ENCODE measurements at places on chromosomes 11 and 22. TPM values are rescaled to one million over a fixed set of nuclear protein-coding genes. Genes with fewer than 3 reads are reported as not detected.
A peak's percentile ranks its signal among the peaks of the same experiment; 100 is the strongest.

DNA sequence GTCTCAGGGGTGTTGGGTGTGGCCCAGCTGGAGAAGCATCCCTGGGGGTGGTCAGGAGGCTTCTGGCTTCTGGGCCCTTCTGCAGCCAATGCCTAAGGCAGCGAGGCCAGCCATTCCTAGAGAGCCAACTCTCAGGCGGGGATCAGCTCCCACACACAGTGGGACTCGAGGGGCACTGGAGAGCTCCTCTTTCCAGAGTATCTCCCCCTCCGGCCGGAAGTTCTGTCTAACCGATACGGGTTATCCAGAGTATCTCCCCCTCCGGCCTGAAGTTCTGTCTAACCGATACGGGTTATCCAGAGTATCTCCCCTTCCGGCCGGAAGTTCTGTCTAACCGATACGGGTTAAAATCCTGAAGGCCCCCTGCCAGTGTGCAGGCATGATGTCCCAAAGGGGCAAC, 71.2 kb upstream of the B3GAT1 start:
- no peak overlapping the region for H3K4me3 ChIP-seq
- no peak overlapping the region for H3K27ac ChIP-seq
- H3K36me3 ChIP-seq: no peaks in the 10 kb centered on the region
- H3K27me3 ChIP-seq: no peaks in the 10 kb centered on the region

Gene FIBIN
- 151 TPM for total RNA-seq

Gene OR51B5
- total RNA-seq: not detected

Gene C22orf31
- not detected for total RNA-seq

Gene TMEM45B
- not detected for total RNA-seq

DNA sequence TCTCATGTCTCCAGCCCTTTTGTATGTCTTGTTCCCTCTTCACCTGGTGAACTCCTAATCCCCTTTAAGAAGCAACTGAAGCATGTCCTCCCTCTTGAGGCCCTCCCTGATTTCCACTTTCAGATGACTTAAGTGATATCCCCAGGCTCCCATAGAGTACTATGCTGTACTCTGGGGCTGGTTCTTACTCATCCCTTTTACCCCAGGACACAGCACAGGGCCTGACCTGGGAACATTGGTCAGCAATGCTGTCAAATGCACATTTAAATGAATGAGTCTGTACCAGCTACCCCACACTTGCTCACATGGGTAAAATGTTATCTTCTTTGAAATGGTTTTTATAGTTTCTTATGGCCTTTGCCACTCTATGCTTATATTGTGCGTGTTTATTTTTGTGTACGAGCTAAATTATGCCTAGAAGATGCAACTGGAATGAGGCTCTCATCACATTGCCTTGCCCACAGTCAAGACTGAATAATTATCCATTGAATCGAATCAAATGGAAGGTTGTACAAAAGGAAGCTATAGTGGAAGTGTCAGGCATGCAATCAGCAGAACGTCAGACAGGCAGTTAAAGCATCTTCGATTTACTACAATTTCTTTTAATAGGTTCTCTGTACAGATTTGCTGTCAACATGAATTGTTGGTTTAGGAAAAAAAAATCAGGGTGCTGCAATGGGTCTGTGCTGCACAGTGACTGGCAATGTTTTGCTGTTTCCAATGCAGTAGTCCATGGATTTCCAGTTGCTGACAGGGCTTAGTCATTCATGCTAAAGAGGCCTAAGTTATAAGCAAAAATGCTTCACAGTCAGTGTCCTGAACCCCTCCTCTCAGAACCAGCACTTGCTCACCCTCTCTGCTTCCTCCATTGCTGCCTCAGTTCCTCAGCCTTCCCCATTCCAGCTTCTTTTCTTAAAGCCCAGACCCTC, 79.5 kb downstream of the PARVA start:
- no peaks in the 10 kb centered on the region for H3K36me3 ChIP-seq
- DNase-seq: no peak
- H3K4me3 ChIP-seq: no peak overlapping the region
- no peaks in the 10 kb centered on the region for H3K27me3 ChIP-seq

DNA sequence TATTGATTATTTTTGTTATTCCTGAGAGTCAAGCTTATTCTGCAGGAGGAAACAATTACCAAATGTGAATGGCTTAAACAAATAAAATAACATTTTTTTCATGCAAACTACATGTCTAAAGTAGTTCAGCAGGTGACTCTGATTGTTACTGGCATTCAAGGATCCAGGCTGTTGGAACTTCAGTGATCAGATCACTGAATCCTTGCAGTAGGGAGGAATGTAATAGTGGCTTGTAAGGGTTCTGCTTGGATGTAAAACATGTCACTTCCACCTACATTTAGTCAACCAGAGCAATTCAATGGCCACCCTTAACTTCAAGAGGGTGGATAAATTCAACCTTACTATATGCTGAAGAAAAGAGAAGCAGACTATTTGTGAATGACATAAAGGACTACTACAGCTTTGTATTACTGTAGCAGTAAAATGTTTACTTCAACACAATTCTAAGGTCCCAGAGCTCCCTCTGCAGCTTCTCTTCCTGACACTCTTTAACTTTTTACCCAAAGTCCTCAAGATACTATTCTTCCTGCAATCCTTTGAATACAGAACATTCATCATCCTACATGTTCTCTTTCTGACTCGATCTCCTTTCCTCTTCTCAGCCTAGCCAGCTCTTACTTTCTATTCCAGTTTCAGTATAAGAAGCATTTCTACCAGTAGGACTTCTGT, 284.0 kb downstream of the LRRC4C start:
- DNase-seq: no peak
- no peak overlapping the region for H3K4me3 ChIP-seq
- no peaks in the 10 kb centered on the region for H3K27me3 ChIP-seq
- H3K27ac ChIP-seq: no peak overlapping the region

- peak overlapping the region; percentile 80 for H3K27ac ChIP-seq
- H3K4me3 ChIP-seq: peak overlapping the region; percentile 95
- H3K36me3 ChIP-seq: peaks cover 6% of the 10 kb centered on the region
- peaks cover 31% of the 10 kb centered on the region for H3K4me1 ChIP-seq
- H3K27me3 ChIP-seq: no peaks in the 10 kb centered on the region
Measured at GRCh38 chr11:57513911-57514537, 1.5 kb downstream of the SLC43A1 start.

Gene LIF
- total RNA-seq: 4.8 TPM

DNA sequence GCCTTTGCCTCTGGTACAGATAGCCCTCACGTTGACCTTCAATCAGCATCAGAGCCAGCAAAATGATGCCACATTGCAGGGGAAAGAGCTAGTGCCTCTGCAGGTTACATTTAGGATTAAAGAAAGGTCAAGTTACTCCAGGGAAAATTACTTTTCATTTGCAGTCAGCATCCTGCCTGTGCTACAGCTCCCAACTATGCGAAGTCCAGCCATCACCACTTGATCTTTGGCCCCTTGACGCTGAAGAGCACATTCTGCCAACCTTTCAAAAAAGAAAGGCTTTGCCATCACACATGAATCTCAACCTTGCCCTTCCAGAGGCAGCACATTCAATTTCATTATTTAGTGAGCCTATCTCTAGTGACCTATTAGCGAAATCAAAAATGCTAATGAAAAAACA, 11.3 kb downstream of the FJX1 start:
- no peak overlapping the region for H3K27ac ChIP-seq
- H3K4me1 ChIP-seq: no peaks in the 10 kb centered on the region
- H3K27me3 ChIP-seq: peaks cover 26% of the 10 kb centered on the region
- H3K4me3 ChIP-seq: no peak overlapping the region
- no peak for DNase-seq

DNA sequence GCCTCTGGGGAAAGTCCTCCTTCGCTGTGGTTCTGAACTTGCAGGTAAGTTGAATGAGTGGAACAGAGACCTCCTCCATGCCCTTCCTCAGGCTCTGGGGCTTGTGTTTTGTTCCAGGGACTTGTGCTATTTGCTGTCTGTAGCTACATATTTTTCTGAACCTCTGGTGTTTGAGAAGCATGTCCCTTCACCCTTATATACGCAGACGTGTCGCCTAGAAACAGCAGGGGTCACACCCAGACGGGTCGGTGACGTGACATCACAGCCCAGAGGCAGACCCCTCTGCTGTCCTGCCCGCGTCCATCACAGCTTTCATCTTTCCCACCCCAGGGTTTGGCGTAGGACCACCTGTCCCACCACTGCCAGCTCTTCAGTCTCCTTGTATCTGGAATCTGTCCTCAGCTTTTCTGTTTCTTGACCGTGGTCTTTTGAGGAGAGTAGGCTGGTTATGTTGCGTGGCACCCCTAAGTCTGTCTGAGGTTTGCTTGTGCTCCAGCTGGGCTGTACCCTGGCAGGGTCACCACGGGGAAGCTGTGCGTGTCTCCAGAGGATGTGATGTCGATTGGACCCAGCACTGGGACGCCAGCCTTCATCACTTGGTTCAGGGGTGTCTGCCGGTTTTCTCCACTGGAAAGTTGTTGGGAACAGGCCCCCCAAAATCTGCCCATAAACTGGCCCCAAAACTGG, 13.4 kb upstream of the MUC5B start:
- H3K36me3 ChIP-seq: no peaks in the 10 kb centered on the region
- H3K4me1 ChIP-seq: no peaks in the 10 kb centered on the region

DNA sequence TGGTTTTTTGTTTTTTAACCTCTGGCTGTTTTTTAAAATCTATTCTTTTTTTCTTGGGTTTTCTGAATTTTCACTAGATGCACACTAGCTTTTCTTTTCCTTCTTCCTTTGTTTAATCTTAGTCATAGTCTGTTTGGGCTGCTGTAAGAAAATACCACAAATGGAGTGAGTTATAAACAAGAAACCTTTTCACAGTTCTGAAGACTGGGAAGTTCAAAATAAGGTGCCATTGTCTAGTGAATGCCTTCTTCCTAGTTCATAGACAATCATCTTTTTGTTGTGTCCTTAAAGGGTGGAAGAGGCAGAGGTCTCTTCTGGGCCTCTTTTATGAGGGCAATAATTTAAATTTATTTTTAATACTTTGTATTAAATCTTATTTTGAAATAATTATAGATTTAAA, 532.9 kb upstream of the ANO5 start:
- DNase-seq: no peak
- H3K4me1 ChIP-seq: no peaks in the 10 kb centered on the region
- no peak overlapping the region for H3K27ac ChIP-seq
- H3K27me3 ChIP-seq: no peaks in the 10 kb centered on the region

- no peak for DNase-seq
- H3K27me3 ChIP-seq: no peaks in the 10 kb centered on the region
- no peaks in the 10 kb centered on the region for H3K36me3 ChIP-seq
- H3K27ac ChIP-seq: peak overlapping the region; percentile 96
- peak overlapping the region; percentile 69 for H3K4me3 ChIP-seq
Measured at GRCh38 chr22:49971232-49972162, 10.9 kb downstream of the PIM3 start.

Gene KRTAP5-8
- not detected for total RNA-seq

Gene NADSYN1
- total RNA-seq: 39.9 TPM

Gene ANGPTL5
- total RNA-seq: 1.0 TPM

DNA sequence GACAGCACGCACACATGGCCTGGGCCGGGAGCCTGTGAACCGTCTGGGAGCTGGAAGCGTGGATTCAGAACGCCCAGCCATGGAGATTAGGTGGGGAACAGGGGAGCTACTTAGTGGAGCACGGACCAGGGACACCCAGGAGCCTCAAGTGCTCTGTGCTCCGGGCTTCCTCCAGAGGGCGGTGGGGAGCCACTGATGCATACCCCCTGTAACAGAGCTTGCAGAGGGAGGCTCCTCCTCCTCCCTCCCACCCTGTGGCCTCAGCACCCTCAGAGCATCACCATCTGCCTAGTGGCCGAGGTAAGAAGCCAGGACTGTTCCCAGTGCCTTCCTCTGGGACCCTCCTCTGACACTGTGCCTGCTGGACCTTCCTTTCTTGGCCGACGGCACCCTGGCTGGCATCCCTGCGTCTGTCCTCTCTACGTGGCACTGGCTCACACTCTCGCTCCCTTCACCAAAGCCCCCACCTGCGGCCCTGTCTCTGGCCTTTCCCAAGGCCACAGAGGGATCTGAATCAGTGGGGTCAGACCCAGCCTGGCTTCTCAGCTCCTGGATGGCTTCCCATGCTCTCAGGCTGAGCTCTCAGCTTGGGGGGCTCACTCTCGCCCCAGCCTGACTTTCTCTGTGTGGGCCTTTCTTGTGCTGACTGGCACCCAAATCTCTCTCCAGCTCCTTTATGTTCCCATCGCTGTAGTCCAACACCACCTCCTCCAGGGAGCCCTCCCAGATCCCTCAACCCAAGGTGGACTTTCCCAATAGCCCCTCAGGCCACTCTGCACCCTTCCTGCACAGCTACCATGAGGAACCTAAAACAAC, 780.9 kb downstream of the BRD1 start:
- H3K36me3 ChIP-seq: no peaks in the 10 kb centered on the region
- H3K4me1 ChIP-seq: no peaks in the 10 kb centered on the region
- DNase-seq: no peak

DNA sequence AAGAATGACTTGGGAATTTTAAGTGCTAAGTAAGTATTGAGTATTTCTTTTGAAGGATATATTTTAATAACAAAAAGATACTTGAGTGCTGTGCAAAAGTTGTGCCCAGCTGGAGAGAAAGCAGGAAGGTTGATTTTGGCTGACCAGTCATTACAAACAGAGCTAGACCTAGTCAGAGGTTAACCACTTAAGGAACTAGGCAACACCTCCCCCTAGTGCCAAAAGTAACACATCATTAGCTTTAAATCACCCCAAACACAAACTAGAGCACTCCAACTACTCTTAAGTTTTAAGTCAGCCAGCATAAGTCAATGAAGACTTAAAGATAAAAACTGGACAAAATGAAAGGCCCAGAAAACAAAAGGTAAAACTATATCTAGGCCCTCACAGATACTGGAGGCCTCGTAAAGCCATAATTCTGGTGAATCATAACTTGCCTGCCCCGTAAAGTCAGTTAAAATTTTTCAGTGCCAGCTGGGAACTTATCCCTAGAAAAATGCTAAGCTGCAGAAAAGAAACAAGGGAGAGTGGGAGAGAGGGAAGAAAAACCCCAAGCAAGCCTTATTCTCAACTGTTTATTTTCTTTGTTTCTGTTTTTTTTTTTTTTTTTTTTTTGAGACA, 4.6 kb downstream of the TMEM9B start:
- DNase-seq: no peak
- H3K36me3 ChIP-seq: peaks cover 15% of the 10 kb centered on the region
- H3K27me3 ChIP-seq: no peaks in the 10 kb centered on the region
- H3K4me1 ChIP-seq: peaks cover 35% of the 10 kb centered on the region

- H3K27ac ChIP-seq: no peak overlapping the region
- H3K4me3 ChIP-seq: no peak overlapping the region
- H3K27me3 ChIP-seq: no peaks in the 10 kb centered on the region
- peaks cover 13% of the 10 kb centered on the region for H3K4me1 ChIP-seq
Measured at GRCh38 chr22:27489178-27489675, 312.3 kb downstream of the MN1 start.

- peak; percentile 94 for DNase-seq
- no peaks in the 10 kb centered on the region for H3K4me1 ChIP-seq
- no peaks in the 10 kb centered on the region for H3K27me3 ChIP-seq
- H3K27ac ChIP-seq: no peak overlapping the region
Measured at GRCh38 chr22:37242395-37242918, 1.6 kb downstream of the RAC2 start.

Gene SLC29A2
- 3.6 TPM for total RNA-seq

- no peaks in the 10 kb centered on the region for H3K36me3 ChIP-seq
- H3K4me3 ChIP-seq: no peak overlapping the region
- H3K27ac ChIP-seq: no peak overlapping the region
- peaks cover 45% of the 10 kb centered on the region for H3K4me1 ChIP-seq
- DNase-seq: no peak
Measured at GRCh38 chr11:34065505-34066203, 14.1 kb downstream of the CAPRIN1 start.
